AG09319 (cell line): ENCODE measurements at places on chromosomes 11 and 22.

DNA sequence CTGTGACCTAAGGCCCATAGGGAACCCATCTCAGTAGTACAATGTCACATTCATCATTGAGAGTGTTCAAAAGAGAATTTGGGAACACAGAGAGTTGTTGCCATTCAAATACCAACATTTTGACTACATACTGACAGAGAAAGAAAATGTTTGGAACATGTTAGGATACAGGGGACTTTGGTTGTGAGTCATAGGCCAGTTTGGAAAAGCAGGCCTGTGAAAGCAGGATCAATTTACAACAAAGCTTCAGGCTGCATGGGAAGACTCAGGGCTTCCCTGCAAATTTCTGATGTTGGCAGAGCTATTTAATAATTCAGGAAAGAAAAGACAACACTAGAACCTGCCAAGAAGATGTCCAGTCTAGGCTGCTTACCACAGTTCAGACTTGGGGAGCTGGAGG is 374 bp downstream of the NLRP10 start:
- DNase-seq: no peak

GRCh38 chr11:22730319-22730718 is 63.9 kb downstream of the GAS2 start:
- DNase-seq: no peak

GRCh38 chr11:95451261-95451660 is 220.3 kb upstream of the SESN3 start:
- no peak for DNase-seq

DNA sequence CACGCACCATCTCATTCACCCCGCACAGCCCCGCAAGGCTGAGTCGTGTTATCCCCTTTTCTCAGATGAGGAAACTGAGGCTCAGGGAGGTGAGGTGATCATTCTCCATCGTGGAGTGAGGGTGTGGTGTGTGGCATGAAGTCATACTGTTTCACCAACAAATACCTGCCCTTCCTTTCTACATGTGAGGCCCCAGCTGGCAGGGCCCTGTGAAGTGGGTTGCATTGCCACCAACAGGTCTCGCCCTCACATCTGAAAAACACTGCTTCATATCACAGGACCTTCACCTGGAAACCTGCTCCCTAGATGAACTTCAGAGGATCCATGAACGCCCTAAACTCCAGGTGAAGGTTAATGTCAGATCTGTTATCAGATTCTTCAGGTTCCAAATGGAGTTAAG is 4.3 kb downstream of the SSTR3 start:
- no peak for DNase-seq

DNA sequence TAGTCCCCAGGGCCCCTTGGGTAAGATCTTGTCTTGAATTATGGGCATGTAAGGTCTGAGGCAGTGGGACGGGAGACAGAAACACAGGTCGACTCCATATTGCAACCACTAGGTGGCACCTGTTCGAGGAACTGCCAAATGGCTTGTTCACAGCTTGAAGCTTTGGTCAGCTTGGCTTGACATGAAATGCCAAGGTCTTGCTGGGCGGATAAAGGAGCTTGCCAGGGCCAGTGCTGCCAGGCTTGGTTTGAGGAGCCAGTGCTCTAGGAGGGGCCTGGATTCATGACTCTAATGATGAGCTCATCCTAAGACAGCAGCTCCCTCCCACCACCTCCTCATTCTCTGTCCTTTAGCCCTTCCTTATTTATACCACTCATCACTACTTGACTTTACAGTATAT is 11.9 kb upstream of the NRIP3 start:
- peak; percentile 57 for DNase-seq

GRCh38 chr11:45097721-45098493 is 48.5 kb upstream of the PRDM11 start:
- no peak for DNase-seq

- DNase-seq: no peak
Measured at GRCh38 chr11:9692691-9693090, 28.8 kb downstream of the SWAP70 start.

GRCh38 chr11:61602775-61603569 is 22.1 kb upstream of the SYT7 start:
- peak; percentile 89 for DNase-seq

DNA sequence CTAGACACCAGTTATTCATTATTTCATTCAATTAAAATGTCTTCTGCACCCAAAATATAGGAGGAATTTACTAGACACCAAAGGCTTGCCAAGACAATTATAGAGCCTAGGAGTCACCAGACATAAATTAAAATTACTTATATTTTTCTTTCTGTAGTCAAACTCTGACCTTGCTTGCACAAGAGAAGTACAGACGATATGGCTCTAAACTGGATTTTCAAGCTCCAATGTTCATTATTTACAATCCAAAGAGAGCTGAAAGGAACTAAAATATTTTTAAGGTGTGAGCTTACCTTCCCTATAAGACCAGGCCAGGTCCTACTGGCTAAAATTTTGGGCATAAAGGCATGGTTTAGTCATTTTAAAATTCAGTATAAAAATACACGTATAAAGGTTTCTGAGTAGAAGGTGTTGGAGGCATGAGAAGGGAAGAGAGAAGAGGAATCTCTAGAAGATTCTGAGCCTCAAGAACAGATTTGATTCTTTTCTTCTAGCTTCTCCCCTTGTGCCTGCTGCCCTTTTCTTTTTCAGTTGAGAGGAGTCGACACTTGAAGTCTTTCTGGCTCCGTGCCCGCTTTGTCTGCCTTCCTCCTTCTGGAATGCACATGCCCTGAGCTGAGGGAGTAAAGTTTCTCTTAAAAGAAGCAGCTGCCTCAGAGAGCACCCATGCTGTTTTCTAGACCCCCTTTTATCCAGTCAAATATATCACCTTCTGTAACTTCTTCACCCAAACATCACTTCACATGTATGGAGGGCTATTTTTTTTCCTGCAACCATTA is 13.5 kb downstream of the C11orf97 start:
- no peak for DNase-seq

- peak; percentile 81 for DNase-seq
Measured at GRCh38 chr11:102950622-102951081, 4.9 kb downstream of the MMP13 start.

DNA sequence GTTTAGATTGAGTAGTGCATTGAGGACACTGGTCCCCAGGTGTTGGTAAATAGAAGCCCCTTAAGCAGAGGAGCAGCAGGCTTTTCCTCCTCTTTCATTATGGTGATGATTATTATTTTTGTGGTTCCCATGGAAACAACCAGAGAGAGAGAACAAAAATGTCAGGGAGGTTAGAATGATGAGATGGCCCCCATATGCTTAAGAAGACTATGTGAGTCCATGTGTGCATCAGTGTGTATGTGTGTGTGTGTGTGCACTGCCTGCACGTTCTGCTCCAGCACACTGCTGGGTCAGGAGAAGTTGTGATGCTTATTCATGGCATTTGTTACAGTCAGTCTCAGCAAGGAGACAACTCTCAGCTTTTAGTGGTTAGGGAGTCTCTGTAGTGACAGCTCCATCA is 724.2 kb downstream of the NTM start:
- no peak for DNase-seq

DNA sequence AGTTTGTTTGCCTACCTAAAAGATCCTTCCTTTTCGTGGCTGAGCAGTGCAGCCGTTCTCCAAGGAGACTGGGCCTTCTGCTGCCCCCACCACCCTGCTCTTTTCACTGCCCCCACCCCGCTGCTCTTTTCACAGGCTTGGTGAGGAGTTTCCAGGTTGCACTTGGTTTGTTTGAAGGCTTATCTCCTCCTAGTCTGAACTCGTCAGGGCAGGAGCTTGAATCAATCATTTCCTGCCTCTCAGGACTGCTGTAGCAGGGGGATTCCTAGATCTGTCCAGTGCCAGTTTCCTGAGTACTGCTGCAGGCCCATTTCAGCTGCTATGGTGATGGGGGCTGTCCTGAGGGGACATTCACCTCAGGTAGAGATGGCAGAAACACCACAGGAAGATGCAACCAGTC is 10.0 kb downstream of the MED15 start:
- DNase-seq: no peak

GRCh38 chr22:39379756-39380730 is 19.5 kb upstream of the TAB1 start:
- DNase-seq: no peak

GRCh38 chr11:123475469-123475868 is 45.4 kb downstream of the GRAMD1B start:
- DNase-seq: no peak

GRCh38 chr22:30882184-30882717 is 86.3 kb downstream of the MORC2 start:
- no peak for DNase-seq

DNA sequence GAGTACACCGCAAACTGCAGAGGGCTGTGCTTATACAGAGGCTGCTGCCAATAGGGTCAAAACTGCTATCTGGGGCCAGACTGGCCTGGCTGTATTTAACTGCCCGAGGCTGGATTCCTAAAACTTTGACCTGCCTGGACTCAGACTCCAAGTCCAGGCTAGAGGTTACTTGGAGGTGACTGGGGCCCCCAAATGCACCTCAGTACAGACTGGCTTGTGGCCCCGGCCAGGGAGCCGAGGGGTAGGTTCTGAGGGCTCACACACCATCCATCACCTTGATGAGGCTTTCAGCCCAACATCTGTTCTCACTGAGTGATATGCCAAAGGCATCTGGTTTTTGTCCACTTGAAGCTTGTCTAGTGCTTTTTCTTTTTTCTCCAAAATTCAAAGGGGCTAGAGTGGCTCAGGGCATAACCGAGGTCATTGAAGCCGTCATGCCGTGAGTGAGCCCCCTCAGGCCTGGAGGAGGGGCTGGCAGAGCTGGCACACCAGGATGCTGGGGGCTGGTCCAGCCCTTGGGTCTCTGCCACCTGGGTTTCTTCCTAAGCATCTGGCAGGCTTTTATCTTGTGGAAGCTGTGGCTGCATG is 52.4 kb upstream of the TTLL12 start:
- no peak for DNase-seq

GRCh38 chr11:4203603-4204360 is 109.2 kb downstream of the RRM1 start:
- no peak for DNase-seq

GRCh38 chr22:21981874-21982273 is 713 bp downstream of the TOP3B start:
- DNase-seq: no peak

DNA sequence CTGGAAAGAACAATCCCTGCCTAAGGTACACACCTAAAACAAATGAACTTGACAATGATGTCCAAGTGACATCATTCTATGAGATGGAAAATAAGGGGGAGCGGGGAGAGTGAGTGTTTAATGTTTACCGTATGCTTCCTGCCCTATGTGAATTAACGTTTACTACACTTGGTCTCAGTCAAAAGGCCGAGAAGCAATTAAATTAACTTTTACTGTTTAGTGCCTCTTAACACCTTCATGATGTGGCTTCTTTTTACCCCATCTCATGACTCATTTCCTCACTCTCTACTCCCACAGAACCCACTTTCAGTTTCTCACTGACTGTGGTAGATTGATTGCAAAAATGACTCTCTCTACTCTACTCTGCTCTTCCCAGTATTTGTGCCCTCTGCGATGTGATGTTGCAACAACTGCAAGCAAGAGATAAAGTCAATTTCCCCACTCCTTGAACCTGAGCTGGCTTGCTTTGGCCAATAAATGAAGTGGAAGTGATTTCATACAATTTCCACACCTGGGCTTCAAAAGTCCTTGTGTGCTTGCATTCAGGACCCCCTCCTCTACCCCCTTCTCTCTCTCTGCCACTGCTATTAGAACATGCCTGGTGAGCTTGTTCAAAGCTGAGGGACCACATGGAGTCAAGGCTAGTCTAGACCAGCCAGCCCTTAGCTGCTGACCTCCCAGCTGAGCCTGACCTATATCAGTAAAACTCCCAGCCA is 11.6 kb upstream of the ALKBH3 start:
- DNase-seq: peak; percentile 12

DNA sequence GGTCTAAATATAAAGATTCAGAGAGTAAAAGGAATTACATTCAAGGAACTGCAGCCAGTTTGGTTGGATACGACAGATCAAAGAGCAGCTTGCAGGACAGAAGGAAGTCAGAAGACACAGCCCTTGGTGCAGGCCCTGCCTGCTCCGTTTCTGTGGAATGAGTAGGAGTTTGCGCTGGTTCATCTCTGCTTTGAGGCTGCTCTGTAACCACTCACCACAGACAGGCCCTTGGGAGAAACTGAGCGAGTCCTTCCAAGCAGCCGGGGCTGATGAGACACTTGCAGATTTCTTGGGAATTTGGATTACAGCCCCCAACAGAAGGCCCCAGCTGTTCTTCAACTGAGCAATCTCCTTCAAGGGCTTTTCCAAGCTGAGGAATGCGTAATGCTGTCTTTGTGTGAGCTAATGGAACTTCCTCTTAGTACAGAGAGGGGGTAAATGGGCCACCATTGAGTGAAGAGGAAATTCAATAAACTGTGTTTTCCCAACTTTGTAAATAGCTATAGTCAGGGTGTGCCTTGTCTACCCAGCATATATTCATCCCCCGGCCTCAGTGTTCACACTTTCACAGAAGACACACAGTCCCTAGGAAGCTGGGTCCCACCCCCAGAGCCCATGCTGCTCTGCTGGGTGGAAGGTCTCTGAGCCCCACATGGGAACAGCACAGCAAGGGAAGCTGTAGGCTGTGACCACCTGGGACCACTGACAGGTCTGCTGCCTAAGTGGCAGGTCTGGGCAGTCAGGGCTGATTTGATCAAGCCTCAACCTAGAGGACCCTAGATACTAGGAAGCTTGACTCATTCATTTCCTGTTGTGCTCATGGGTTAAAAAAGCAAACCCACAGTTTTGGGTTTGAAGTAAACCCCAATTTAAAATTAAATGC is 16.6 kb downstream of the IL10RA start:
- no peak for DNase-seq

DNA sequence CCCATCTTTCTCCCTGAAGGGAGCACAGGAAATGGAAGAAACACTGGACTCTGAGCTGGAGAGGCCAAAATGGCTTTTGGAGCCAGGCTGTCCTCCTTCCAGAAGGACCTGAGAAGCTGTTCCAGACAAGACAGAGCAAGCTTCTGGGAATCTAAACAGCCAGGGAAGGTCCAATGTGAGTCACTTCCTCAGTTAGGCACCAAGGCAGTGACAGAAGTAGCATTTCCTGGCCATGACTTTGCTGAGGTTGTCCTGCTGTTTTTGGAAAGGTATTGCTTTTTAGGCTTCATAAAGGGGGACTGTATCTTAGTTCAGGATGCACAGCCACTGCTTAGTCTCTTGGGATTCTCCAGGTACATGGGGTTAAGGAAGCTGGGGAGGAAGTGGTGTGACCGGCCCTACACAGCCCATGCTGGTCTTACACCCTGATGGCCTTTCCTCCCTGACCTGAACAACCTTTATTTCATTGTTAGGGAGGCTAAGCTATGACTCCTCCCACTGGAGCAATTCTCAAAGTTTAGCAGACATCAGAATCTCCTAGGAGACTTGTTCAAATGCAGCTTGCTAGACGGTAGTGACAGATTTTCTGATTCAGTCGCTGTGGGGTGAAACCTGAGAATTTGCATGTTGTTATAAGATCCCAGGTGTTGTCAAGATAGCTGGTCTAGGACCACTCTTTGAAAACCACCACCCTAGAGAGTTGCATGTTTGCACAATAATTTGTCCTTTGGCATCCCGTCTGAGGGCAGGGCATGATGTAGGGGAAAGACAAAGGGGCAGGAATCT is 6.8 kb upstream of the INSC start:
- DNase-seq: no peak
